Pons (tissue), 1 donor: ENCODE measurements at places on chromosomes 1 and 21.

- DNase-seq: no peak
These were observed 144.3 kb upstream of the SYT6 start for GRCh38 chr1:114298008-114298407.

DNA sequence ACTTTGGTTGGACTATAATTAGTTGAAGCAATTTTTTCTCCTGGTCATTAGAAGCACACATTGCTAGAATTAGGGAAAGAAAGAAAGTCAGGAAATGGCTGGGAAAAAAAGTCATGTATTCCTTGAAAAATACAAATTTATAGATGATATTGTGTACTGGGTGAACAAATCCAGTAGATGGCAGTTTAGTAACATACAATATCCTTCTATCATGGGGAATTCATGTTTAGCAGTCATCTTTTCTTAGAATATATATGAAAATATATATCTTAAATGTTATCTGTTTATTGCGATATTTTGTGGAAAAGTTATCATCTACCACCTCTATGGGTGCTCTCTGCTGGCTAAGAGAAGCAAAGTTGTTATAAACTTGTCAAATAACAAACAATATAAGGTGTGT is 13.1 kb upstream of the ZRANB2 start:
- peak; percentile 27 for DNase-seq

- no peak for DNase-seq
These were observed 134.9 kb upstream of the IPO9 start for GRCh38 chr1:201693890-201694607.

- DNase-seq: no peak
These were observed 217.0 kb upstream of the FAM78B start for GRCh38 chr1:166383635-166384346.

- peak; percentile 74 for DNase-seq
These were observed at the start of gene ARHGEF2 for GRCh38 chr1:155978325-155978972. ARHGEF2 (minus strand) TSS chr1:155978547; CDS start chr1:155978427, 120 bp downstream.

GRCh38 chr21:14497825-14498224 is 48.3 kb downstream of the SAMSN1 start:
- no peak for DNase-seq

GRCh38 chr1:229579059-229579673 is 20.7 kb upstream of the ABCB10 start:
- DNase-seq: peak; percentile 98

DNA sequence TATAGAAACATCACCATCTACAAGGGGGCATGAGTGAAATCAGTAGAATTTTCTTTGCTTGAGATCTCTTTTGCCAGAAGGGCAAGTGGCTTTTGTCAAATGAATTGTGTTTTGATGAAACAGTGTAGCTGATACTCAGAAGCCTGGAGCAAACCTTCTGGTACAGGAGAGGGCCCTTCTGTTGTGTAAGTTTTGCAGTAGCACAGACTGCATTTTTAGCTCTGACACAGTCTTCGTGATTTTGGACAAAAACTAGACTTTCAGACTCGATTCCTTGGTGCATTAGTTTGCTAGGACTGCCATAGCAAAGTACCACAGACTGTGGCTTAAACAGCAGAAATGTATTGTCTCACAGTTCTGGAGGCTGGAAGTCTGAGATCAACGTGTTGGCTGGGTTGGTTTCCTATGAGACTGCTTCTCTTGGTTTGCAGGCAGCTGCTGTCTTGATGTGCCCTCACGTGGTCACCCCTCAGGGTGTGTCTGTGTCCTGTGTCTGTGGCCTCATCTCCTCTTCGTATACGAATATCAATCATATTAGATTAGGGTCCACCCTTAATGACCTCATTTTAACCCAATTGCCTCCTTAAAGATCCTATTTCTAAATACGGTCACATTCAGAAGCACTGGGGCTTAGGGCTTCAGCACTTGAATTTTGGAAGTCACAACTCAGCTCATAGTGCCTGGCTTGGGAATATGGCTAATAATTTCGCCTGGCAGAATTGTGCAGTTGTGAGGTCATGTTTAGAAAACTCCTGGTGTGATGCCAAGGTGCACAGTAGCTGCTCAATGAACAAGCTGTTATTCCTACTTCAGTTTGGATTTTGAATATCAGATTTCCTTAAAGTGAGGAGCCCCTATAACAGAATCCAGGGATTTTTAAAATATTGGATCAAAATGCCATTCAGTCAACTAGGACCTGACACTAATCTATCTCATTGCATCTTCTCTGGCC is 21.2 kb upstream of the DISC1 start:
- DNase-seq: no peak

GRCh38 chr1:7505771-7506453 is 265.2 kb upstream of the VAMP3 start:
- no peak for DNase-seq

DNA sequence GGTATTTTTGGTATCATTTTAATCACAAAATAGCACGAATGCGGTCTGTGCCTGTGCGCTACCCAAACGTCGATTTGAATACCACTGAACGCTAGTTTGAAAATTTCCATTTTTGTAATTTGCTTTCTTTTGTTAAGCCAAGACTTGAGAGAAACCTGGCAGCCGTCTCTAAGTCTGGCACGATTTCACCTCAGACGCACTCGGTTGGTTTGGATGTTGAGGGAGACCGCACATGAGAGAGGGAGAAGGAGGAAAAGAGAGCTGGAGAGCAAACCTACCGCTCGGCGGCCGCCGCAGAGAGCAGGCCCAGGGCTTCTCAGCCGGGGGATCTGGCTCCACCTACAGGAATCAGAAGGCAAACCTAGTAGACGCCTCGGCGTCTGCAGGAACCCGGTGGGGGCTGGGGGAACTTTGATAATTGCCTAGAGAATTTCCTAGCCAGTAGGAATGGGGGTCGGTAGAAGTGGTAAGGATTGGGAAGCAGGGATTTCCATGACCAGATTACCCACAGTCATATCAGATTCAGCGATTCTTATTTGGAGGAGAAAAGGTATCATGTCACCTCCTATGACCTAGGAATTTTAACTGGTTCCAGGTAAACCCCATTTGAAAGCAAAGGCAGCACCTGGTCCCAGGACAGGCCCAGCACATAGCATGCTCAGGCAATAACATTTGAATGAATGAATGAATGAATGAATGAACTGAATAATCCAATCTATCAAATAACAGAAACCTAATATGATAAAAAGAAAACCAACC is 83.2 kb downstream of the TM2D1 start:
- DNase-seq: peak; percentile 38

DNA sequence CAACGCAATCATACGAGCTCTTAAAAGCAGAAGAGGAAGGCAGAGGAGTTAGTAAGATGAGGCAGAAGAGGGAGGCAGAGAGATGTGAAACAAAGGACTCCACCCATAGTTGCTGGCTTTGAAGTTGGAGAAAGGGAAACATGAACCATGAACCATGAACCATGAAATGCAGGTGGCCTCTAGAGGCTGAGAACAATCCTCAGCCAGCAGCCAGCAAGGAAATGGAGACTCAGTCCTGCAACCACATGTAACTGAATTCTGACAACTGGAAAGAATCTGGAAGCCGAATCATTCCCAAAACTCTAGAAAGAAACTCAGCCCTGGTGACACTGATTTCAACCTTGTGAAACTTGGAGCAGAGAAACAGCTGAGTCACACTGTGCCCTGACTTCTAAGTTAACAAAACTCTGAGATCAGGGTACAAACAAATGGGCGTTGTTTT is 10.1 kb downstream of the DIPK1A start:
- DNase-seq: no peak

- DNase-seq: no peak
These were observed 21.7 kb downstream of the ASTN1 start for GRCh38 chr1:177142791-177143271.

DNA sequence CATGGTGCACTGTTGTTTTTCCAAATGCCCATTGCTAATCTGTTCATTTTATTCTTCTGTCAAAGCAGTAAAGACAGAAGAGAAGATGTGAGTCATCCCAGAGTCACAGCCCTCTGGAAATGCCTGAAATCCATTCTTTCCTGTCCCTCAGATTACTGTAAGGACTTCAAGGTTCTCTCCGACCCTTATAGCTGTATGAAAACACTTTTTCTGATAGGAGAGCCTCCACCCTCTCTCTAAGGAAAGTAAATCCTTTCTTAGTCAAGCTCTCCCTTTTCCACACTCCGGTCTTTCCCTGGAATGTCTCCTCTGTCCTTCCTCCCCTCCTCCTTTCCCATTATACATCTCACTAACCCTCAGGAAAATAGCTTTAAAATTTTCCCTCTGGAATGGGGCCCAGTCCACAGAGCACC is 3.5 kb upstream of the PRDX6 start:
- DNase-seq: no peak

- peak; percentile 11 for DNase-seq
These were observed 2.8 kb downstream of the KCNJ9 start for GRCh38 chr1:160083968-160084770.

GRCh38 chr1:46254668-46255067 is 7.1 kb downstream of the RAD54L start:
- DNase-seq: no peak

DNA sequence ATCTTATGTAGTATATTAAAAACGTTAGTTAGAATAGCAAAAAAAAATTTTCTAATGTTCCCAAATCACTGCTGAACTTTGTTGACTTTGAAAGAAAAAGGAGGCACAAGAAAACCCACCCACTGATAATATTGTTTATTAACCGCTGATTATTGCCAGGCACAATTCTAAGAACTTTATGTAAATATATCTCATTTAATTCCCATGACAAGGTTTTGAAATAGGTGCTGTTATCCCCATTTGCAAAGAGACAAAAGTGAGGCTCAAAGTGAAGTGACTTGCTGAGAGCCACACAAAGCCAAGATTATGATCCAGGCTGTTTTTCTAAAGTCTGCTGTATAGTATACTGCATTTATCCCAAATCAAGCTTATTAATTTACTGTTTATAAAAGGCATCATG is 56.4 kb downstream of the SASS6 start:
- no peak for DNase-seq

- no peak for DNase-seq
These were observed 365.3 kb upstream of the PROX1 start for GRCh38 chr1:213622365-213623063.

- DNase-seq: no peak
These were observed 69.8 kb upstream of the HAO2 start for GRCh38 chr1:119298687-119299303.

- DNase-seq: no peak
These were observed 33.1 kb upstream of the SAMD11 start for GRCh38 chr1:890661-891060.

GRCh38 chr1:41241749-41242341 is at the start of gene SCMH1:
SCMH1 (minus strand) TSS chr1:41242306; CDS start chr1:41186133, 56,173 bp downstream.
- DNase-seq: no peak

- no peak for DNase-seq
These were observed 61.7 kb upstream of the GJA8 start for GRCh38 chr1:147840909-147841308.

DNA sequence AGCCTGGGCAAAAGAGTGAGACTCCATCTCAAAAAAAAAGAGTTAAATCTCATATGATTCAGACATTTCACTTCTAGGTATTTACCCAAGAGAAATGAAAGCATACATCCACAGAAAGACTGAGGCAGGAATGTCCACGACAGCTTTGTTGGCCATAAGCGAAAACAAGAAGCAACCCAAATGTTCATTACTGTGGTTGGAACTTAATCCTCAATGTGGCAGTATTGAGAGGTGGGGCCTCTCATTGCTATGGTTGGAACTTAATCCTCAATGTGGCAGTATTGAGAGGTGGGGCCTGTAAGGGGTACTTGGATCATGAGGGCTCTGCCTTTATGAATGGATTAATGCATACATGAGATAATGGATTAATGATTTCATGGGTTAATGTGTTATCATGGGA is 15.2 kb downstream of the C21orf58 start:
- no peak for DNase-seq

GRCh38 chr1:206953126-206953525 is 6.9 kb upstream of the PIGR start:
- no peak for DNase-seq
